Activated CD4-positive, alpha-beta T cell treated with anti-CD3 and anti-CD28 coated beads for 36 hours (primary cell): ENCODE measurements at places on chromosomes 5 and 9.

DNA sequence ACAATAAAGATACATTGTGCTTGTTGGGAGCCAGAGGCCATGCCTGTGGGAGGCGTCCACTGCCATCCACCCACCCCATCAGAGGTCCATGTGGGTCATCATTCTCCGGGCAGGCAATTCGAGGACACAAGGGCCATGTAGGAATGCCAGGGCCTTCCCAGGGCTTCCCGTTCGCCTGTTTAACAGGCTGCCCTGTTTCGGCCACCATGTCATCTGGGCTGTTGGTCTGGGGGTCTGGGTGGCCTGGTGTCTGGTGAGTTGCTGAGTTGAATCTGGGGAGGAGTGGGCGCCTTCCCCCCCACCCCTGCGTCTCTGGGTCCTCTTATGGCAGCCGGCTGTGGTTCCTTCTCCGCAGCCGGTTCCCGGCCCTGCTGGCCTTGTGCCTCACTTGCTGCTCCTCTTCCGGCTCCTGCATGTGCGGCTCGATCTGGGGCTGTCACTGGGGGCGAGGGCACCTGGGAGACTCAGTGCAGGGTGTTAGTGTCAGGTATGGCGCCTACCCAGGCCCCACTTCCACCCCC lies 117.4 kb downstream of the WNK2 start:
- no peak for DNase-seq

- no peak for DNase-seq
Observed at GRCh38 chr5:23411994-23412393, 95.4 kb upstream of the PRDM9 start.

DNA sequence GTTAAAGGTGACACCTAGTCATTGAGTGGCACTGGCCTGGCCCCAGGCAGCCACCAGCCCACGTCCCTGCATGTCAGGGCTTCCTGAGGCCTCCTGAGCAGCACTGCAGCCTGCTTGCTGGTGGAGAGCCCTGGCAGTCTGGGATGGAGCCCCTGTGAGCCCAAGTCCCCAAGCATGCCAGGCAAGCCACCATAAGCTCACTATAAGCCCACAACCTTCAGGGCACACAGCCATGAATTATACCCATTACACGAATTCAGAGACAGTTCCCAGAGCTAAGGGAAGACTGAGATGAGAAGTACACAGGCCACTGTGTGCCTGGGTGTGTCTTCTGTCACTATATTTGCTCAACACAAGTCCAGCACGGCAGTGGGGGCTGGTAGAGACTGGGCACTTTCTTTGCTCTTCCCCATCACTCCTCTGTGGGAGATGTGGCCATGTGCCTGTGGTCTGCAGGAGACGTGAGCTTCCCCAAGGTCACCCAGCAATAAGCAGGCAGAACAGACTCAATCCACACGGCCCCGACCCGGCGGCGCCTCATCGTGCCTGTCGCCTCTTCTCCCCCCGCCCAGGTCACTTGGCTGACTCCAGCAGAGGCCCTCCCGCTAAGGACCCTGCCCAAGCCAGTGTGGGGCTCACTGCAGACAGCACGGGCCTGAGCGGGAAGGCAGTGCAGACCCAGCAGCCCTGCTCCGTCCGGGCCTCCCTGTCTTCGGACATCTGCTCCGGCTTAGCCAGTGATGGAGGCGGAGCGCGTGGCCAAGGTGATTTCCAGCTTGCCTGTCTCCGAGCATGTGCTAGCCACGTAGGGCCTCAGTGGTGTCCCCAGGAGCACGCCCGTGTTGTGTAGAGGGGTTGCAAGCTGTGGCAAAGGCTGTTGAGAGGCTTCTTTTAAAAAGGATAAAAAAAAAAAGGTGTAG lies 114.8 kb downstream of the WNK2 start:
- no peak for DNase-seq

DNA sequence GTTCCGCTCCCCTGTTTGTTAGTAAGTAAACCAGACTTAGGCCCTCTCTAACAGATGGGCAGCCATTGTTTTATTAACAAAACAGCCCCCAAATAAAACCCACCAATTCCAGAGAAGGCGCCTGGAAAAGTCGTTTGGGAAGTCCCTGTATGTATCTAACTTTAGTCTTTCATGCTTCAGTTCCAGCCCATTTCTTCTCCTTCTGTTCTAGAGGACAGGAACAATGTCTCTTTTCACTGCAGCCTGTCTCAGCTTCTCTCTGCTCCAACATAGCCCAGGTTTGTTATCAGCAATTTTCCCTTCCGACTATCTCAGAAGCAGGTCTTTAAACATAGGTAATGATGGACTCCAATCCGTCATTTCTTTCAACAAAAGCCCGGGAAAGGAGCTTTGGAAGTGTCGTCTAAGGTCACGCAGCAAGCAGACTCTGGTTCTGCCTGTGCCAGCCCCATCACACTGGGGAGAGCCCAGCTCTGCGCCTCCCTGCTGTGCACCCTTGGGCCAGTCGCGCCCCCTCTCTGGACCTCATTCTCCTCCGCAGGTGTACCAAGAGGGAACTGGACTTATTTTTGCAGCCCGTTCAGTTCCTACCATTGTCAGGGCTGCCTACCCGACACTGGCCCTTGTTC lies 9.6 kb upstream of the AKNA start:
- DNase-seq = no peak

- peak; percentile 35 for DNase-seq
Observed at GRCh38 chr5:132463811-132464155, 26.8 kb downstream of the IRF1 start.

GRCh38 chr9:28471261-28471660 lies 898.0 kb upstream of the C9orf72 start:
- DNase-seq = no peak

DNA sequence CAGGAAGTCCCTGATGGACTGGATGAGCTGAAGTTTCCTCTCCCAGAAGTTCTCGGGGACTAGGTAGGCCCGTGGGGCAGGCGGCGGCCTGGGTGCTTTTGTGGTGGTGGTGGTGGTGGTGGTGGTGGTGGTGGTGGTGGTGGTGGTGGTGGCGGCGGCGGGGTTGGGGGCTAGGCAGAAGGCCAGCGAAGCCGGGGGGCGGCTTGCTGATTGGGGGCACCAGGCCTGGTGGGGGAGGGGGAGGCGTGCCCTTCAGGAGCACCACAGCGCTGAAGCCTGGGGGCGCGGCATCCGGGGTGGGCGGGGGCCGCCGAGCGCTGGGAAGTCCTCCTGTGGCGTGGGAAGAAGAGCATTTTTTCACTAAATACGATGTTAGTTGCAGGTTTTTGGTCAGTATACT lies 26.9 kb downstream of the SPATA31C1 start:
- no peak for DNase-seq

DNA sequence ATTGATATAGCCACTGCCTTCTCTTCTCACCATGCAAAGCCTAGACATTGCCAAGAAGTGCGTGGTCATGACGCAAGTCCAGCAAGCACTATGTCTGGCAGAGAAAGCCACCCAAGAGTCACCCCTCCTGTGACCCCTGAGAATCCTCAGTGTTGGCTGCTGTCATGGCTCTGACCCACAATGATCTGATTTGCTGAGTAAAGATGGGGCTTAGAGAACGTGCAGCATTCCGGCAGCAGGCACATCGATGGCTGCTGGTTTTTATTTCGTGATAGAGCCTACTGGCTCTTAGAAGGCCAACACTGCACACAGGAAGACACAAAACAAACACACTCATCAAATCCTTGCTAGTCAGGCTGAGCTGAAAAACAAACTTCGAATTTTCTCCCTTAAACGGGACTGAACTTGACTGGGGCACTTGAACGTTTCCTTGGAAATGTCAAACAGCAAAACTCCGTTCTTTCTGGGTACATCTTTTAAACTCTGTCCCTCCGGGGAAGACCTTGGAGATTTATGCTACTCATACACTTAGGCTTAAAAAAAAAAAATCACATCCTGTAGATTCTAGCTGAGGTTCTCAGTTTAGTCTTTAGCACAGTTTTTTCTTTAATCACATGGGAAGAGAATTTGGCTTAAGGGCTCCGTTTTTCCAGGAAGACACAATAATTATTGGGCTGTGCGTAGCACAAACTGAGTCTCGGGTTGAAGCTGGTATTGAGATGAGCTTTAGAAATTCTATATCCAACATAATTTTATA lies 88.2 kb upstream of the BASP1 start:
- no peak for DNase-seq

GRCh38 chr9:24899463-24899862 lies 353.8 kb upstream of the IZUMO3 start:
- DNase-seq = no peak

GRCh38 chr5:71744009-71744790 lies 25.1 kb downstream of the CARTPT start:
- no peak for DNase-seq

DNA sequence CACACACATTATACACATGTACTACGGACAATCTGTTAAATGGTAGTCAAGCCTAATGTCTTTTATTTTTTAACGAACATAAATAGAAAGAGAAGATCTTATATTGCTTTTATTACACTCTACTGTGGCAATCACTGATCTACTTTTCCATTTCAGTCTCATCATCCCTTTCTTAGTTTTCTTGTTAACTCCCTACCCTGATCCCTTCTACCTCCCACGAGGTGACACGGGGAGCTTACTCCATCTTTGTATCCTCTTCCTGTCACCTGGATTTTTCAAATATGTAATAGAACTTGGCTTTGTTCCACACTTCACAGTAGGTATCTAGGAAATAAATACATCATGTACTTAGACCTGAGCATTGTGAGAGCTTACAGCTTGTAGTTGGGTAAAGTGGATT lies 211.0 kb downstream of the PIK3R1 start:
- DNase-seq = no peak

- DNase-seq = no peak
Observed at GRCh38 chr5:89129941-89130340, 247.0 kb upstream of the MEF2C start.

DNA sequence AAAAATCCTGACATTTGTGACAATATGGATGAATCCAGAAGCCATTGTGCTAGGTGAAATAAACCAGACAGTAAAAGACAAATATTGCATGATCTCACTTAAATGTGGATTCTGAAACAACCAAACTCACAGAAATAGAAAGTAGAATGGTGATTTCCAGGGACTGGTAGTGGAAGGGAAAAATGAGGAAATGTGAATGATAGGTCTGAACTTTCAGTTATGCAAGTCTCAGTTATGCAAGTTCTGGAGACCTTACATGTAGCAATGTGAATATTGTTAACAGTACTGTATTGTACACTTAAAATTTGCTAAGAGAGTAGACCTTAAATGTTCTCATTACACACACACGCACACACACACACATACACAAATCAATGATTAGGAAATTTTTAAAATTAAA lies 84.9 kb downstream of the SLCO4C1 start:
- no peak for DNase-seq

GRCh38 chr5:140633021-140633471 lies at the start of gene CD14:
CD14 (minus strand) TSS chr5:140633175; CDS start chr5:140633071, 104 bp downstream.
- peak; percentile 33 for DNase-seq

GRCh38 chr5:33317271-33317670 lies 123.5 kb upstream of the TARS1 start:
- DNase-seq = no peak

- no peak for DNase-seq
Observed at GRCh38 chr5:36161361-36161760, 9.4 kb downstream of the SKP2 start.

GRCh38 chr5:156375895-156376495 lies 49.0 kb downstream of the SGCD start:
- no peak for DNase-seq

- DNase-seq = no peak
Observed at GRCh38 chr5:101716941-101717340, 579.1 kb downstream of the SLCO4C1 start.

- DNase-seq = no peak
Observed at GRCh38 chr5:10323588-10324488, 16.1 kb upstream of the CMBL start.

- DNase-seq = no peak
Observed at GRCh38 chr5:142219146-142219545, 105.7 kb downstream of the SPRY4 start.

DNA sequence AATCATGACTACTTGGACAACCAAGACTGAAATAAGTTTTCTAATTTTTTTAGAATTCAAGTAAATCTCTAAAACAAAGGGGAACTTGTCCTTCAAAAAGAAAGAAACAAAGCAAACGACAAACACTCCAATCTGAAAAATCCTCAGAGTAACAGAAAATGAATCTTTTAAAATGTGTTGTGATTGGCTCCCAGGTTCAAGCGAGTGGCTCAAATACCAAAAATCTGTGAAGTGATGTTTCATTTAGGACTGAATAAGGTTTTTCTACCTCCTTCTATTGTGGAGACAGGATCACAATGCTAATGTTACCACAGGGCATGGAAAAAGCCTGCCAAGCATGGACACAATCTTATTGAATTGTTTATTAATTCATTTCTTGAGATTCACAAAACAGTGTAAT lies 415.7 kb downstream of the RAB3C start:
- DNase-seq = no peak

DNA sequence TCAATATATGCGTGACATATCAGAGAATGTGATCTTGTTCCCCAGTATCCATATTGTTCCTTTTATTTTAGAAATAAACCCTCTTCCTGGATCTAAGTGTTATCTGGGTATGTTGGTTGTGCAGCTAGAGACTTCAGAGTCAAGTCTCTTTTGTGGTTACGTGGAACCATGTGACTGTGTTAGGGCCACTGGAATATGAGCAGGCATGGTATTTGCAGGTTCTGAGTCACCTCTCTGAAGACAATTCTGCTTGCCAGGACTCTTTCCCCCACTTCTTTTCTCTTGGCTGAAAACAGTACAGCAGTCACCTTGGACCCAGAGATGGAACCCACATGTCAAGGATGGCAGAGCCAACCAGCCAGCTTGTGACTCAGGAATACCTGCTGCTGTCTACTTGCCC lies 59.7 kb downstream of the ATP10B start:
- no peak for DNase-seq

DNA sequence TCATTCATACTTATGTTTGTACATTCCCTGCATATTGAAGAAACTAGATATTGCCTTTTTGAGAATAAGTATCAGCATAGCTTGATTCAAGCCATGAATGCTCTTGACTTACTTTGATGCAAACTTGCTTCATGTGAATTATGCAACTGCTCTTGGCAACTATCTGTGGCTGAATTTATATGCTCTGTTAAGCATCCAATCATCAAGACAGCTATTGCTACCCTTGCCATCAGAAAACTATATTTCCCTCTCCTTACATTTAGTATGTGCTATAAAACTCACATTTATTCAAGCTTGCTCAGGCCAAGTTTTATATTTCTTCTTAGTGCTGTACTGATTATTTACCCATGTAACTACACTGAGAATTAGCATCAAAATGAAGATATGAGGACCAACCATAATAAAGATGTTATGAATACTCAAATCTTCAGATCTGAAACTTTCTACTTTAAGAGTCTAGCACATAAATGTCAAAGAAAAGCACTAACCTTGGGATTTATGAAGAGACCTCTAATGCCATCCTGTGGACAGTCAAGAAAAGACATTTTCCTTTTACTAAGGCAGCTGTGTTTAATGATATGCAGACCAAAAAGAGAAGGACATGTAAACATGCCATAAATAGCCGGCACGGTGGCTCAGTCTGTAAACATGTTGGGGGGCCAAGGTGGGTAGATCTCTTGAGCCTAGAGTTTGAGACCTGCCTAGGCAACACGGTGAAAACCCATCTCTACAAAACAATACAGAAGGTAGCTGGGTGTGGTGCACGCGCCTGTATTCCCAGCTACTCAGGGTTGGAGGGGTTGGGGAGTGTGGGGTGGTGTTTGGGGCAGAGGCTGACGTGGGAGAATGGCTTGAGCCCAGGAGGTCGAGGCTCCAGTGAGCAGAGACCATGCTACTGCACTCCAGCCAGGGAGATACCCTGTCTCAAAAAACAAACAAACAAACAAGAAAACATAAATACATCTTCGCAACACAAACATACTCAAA lies 267.0 kb upstream of the TYRP1 start:
- DNase-seq = no peak

- DNase-seq = no peak
Observed at GRCh38 chr5:109829331-109829730, 139.6 kb downstream of the MAN2A1 start.

GRCh38 chr5:158055111-158055501 lies 196.2 kb upstream of the CLINT1 start:
- DNase-seq = no peak
